ENCODE measurements at places on chromosomes 12 and 14.

- no peak for DNase-seq
Observed at GRCh38 chr12:32336261-32336660, 63.1 kb upstream of the FGD4 start.

DNA sequence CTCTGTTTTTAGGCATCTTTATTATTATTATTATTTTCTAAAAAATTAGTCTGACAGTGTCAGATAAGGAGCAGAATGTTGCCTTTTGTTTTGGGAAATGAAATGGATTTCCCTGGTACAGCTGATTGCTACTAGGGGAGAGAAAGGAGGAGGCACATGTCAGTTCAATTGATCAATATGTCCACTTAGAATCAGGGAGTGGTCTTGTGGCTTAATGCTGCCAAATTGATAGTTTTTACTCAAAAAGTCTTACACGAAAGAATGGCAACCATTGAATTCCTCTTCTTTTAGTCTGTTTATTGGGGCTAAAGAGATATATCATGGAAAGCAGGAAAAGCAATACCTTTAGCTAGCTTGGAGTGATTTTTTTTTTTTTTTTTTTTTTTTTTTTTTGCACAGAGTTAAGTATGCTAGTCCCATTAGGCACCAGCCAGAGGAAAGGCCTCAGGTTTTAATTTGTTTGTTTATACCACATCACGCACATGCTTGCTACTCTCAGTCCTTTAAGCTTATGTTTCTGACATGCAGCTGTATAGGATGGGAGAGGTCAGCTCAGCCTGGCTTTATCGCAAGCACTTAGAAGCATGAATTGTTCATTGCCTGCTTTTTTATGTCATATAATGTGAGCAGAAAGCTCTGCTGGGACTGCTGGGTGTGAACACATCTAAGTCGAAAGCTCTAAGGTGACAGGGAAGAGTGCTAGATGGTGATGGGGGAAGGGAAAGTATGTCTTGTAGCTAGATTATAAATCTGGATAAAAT lies 1.4 kb downstream of the AKAP6 start:
- DNase-seq: no peak

- DNase-seq: no peak
Observed at GRCh38 chr12:66244446-66244845, 55.4 kb downstream of the IRAK3 start.

GRCh38 chr12:26277506-26278246 lies 82.3 kb downstream of the SSPN start:
- DNase-seq: no peak
